ENCODE measurements at places on chromosomes 3 and 15. TPM values are rescaled to one million over a fixed set of nuclear protein-coding genes. Genes with fewer than 3 reads are reported as not detected.

SLC28A2 gene
- not detected for total RNA-seq

C2CD4B gene
- total RNA-seq: 4.2 TPM

NAALADL2 gene
- total RNA-seq: 20.2 TPM

DNA sequence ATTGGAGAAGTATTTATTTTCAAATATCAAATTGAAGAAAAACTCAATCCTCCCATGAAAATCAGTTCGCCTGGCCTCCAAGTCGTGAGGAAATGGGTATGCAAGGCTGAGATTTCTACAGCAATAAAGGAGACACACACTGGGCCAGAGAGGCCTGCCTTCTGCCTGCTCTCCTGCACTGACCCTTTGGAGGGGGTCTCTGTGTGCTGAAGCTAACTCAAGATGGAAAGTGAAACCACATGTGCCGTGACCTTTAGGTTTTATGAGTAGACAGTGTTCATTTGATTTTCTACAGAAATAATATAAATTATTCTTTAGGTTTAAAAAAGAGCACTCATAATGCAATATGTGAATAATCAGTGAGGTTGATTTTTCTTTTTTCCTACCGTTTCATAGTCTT is 11.9 kb upstream of the SLC22A13 start:
- no peak for DNase-seq

CCDC71 gene
- 27.6 TPM for total RNA-seq

DNA sequence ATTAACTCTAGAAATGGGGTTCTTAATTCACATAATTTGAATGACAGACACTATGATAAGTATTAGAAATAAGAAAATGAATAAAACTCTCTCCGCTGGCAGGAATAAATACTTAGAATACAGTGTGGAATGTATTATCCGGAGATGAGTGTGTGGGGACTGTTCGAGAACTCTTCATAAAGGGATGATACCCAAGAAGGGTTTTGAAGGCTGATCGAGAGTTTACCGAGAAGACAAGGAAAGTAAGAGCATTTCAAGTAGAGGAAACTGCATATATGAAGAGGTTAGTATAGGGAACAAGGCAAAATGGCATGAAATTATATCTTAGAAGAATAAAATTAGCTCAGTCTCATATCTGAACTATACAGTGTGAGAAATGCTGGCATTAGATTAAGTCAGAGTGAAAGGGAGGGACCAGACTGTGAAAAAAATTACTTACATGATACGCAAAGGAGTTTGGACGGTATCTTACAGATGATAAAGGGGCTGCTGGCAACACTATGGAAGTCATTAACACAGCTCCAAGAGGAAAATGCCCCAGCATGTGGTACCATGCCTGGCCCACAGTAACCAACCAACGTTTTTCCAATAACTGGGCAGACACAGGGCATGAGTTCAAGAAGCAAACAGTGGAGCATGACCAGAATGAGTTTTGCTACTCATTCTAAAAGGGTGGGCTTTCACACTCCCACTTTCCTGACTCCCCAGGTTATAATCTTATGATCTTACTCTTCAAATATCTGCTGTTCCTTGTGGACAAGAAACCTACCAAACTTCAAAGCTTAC is 6.5 kb downstream of the DCBLD2 start:
- no peak for DNase-seq

DNA sequence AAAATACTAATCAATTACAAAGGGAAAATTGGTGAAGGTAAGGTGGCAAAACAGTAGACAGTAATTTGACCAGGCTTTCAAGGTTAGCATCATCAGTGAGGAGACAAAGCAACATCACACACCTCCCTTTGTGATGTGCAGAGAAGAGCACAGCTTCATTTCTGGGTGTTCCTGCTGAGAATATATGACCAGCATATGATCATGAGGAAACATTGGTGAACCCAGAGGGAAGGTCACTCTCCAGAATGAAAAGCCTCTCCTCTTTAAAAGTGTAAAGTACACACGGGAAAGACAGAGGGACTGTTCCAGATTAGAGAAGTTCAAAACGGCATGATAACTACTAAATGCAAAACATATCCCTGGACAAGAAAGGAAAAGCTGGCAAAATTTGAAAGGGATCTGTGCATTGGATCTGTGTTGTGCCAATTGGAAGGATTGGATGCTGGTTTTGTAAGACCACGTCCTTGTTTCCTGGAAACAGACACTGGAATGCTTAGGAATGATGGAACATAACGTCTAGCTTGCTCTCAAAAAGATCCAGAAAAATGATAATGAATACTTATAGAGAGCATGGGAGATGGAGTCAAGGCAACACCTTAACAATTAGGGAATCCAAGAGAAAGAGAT is 80.6 kb upstream of the MITF start:
- DNase-seq: no peak

DNA sequence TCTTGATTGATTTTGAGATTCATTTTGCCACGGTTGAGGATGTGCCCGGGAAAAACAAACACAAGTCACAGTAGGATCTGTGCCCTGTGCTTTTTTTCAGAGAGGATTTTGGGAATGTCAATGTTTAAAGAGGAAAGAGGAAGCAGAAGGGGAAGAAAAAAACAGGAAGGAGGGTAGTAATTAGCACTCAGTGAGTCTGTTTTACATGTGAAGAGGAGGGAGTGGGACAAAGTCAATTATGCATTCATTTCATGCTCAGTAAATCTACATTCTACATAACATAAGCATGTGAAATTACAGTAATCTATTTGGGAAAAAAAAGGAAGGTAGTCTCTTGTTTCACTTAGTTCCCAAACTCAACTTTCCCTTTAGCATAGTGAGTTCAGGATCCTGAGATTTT is 18.3 kb upstream of the CD200 start:
- no peak for DNase-seq

- no peak for DNase-seq
Observed at GRCh38 chr3:33879540-33879939, 81.1 kb downstream of the PDCD6IP start.

DNA sequence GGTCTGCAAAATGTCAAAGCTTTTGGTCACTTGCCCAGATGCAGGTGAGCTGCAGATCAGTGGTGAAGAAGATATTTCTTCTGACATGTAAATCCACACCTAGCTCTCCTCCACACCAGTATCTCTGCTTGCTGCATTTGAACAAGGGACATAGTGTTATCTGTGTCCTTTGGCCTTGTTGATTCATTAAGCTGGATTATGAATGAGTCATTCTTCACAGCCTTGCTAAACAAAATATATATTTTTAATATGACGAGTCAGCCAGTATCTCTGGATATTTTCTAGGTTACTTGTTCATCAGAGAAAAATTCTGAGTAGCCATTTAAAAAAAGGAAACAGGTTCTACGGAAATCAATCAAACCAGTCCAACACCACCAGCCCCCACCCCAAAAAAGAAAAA is 190.6 kb upstream of the ADAMTS9 start:
- no peak for DNase-seq

CCDC13 gene
- total RNA-seq: 5.3 TPM

GRCh38 chr15:29324746-29325145 is 55.1 kb upstream of the NSMCE3 start:
- DNase-seq: no peak

AGTR1 gene
- total RNA-seq: 5.6 TPM

OTOL1 gene
- not detected for total RNA-seq

DNA sequence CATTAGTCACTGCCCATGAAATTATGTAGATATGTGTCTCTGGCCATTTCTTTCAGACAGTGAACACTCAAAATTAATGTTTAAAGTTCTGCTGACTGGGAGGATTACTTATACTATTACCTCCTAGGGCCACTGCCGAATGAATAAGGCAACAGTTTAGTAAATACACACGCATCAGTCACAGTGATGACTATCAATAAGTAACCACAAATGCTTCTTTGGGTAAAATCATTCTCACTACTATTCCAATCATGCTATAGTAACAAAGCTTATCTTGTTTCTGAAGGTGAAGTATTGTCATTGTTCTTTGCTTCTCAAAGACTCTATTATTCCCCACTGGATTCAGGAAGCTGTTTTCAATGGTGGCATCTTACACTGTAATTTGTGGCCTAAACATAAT is 478.8 kb downstream of the EPHA3 start:
- no peak for DNase-seq

TGM4 gene
- not detected for total RNA-seq

CFAP20DC gene
- 3.2 TPM for total RNA-seq

DNA sequence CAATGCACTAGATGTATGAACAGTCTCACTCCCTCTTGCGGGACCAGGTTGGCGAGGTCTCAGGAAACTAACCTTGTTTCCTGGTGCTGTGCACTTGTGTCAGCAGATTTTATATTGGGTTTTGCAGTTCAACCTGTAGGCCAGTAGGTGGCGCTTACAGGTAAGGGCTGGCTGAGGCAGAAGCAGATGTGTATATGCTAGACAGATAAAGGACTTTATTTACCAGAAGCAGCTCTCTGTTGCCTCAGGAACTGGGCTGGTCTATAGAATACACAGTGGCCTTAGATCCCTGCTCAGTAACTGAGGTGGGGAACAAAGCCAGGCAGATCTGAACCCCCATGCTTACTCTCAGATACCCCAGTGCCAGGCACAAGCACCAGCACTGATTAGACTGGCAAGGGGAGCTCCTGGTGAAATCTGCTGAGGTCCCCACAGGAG is 296.8 kb downstream of the DOCK3 start:
- DNase-seq: peak; percentile 31

GRCh38 chr3:124688581-124689454 is 41.4 kb upstream of the UMPS start:
- DNase-seq: peak; percentile 81

TOPBP1 gene
- total RNA-seq: 15.2 TPM

DNA sequence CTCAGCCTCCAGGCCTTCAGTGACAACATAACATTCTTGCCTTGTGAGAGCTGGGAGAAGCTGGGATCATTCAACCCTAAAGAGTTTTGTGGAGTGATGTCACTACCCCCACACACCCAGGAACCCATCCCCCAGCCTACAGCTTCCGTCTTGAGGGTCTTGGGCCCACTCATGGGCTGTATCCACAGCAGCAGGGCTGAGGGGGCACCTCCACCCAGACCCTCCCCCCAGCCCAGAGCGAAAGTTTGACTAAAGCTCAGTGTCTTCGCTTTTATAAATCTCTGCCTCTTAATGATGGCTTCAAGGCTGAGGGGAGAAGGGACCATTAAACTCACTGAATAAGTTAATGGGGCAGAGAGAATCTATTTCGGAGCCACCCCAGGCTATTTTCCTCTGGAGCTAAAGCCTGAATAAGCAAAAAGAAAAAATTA is 23.8 kb downstream of the NTRK3 start:
- DNase-seq: peak; percentile 82

- DNase-seq: no peak
Observed at GRCh38 chr15:41020829-41021228, 67.6 kb downstream of the CHAC1 start.

DNA sequence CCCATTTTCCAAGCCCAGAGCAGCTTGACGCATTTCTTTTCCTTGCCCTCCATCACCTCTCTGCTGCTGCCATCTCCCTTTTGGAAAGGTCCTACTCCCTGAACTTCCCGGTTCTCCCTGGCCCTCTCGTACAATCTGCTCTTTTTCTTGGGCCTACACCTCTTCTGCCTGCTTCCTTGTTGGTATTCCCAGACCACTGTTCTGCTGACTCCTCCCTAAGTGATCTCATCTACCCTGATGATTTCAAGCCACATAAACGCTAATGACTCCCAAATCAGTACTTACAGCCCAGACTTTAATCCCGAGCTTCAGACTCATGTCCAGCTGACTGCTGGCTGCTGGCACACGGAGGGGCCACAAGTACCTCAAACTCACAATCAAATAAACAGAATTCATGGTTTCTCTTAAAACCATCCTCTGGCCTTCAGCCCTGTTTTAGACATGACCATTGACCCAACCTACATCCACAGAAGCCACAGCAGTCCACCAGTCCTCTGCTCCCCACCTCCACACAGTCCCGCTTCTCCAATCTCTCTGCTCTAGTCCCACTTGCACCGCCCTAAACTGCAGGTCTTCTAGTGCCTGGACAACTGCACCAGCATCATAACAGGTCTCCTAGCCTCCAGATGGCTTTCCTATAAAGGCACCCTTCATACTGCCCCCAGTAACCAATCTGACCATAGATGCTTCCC is 57.6 kb downstream of the AAGAB start:
- DNase-seq: no peak

GRM2 gene
- 0.57 TPM for total RNA-seq

- DNase-seq: no peak
Observed at GRCh38 chr3:116056280-116056679, 389.0 kb downstream of the LSAMP start.

DNA sequence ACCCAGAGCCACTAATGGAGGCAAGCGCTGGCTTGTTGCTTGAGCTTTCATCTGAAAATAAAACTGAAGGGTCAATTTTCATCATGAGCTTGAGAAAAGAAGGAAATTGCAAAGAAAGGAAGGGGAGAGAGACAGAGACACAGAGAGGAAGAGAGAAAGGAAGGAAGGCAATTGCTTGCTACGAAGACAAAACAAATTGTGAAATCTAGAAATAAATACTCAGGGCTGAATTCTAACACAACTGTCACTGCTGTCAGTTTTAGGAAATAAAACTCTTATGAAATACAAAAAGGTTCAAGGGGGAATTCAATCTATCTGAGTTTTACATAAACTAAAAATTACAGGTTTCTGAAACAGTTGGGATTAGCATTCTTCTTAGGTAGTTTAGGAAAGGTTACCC is 36.7 kb downstream of the FOXP1 start:
- DNase-seq: no peak

PLCB2 gene
- 37.2 TPM for total RNA-seq

DNA sequence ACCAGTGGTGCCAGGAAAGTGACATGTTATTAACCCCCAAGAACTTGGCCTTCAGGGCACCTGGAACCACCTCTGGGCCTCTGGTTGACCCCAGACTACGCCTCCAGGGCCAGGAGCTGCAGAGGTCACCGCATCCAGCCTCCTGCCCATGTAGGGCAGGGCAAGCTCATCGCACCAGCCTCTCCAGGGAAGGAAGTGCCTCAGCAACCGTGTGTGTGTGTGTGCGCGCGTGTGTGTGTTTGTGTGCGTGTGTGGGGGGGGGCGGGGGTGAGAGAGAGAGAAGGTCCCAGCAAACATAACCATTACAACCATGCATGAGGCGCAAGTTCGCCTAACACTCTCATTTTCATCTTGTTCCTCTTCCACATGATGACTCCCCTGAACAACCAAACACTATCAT is 31.8 kb downstream of the RAB6B start:
- DNase-seq: no peak

DNA sequence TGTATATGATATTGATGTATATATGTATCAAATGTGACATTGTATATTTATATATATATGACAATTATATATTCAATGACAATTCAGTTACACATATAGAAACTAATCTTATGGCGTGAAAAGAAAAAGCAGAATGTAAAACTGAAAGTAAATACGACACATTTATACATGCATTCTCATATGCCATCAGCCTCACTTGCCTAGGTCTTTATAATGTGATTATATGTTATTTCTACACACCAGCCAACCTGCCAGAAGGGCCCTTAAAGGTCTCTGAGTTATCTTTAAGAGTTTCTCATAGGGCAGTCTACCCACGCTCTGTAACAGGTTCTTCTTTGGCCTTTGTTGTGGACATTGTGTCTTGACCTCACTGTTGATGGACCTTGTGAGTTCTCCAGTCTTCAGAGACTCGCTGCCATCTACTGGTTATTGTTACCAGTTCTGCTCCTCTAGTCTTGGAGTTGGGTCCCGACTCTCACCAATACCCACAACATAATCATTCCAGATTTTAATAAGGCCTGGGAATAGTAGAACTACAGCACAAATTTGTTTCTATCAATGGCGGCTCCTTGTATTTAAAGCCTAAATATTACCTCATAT is 371.5 kb upstream of the GOLIM4 start:
- DNase-seq: peak; percentile 70
